ENCODE measurements at places on chromosomes 7 and 10.
A peak's percentile ranks its signal among the peaks of the same experiment; 100 is the strongest.

GRCh38 chr10:128220021-128220420 lies 93.8 kb upstream of the MKI67 start:
- DNase-seq: no peak

DNA sequence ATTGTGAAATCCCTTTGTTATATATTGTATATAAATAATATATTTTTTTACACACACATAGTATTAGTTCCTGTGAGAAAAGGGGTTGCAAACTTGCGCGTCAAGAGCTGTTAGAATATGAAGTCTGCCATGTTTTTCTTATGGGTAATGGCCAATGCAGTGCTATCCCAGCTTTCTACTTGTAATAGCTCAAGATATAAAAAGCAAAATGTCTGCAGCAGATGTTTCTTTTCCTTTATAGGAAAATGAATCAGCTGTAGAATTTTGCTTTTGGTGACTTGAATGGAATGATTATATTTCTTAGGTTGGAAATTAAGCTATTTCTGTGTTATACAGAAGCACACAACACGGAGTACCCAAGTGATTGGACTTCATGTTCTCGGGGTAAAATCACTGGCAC lies 53.3 kb upstream of the TMEM236 start:
- no peak for DNase-seq

DNA sequence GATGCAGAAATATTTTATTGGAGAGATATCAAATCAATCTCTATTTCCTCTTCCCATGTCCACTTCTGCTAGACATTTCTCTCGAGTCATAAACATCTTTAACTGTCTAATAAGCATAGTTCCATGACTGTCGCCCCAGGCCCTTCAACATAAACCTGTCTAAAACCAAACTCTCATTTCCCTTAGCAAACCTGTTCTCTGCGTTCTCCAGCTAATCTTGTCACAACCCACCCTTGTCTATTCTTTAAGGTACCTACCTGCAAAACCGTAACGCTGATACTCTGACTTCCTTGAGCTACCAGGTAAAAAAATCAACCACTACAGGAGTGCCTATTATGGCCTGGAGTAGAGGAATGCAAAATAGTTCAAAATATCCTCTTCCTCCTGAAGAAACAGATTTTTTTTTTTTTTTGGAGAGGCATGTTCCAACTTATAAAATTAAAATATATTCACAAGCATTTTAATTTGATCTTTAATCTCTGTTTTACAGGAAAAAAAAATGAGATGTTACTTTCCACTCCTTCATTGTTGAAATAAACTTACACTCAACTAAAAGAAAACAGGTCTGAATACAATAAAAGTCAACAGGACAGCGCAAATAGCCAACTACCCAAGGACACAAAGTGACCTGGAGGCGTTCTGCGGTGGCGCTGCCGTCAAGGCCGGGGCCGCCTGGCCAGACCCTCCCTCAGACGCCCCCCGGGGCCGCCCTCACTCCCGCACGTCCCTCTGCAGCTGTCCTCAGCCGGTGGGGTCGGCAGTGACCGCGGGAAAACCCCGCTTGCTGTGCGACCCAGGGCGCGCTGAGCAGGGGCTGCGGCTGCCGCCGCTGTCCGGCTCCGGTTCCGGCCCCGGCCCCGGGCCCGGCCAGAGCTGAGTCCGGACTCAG lies 765 bp downstream of the SLC25A40 start:
- DNase-seq: no peak

GRCh38 chr7:71182438-71182935 lies 50.5 kb downstream of the GALNT17 start:
- no peak for DNase-seq

GRCh38 chr7:28358423-28358868 lies 53.9 kb upstream of the CREB5 start:
- no peak for DNase-seq

DNA sequence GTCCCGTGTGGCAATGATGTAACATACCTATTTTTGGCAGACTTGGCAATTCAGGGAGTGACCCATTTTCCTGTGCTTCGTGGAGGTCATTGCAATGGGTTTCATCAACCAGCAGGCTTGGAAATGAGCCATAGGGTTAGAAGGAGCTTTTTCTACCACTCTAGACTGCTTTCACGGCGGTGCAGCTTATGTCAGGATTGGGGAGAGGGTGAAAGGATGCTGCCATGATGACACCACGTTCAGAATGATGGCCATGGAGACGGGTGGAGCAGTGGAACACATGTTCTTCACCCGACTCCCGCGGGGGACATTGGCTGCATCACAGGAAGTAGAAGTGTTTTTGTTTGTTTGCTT lies 220.2 kb downstream of the EMX2 start:
- DNase-seq: peak; percentile 41

DNA sequence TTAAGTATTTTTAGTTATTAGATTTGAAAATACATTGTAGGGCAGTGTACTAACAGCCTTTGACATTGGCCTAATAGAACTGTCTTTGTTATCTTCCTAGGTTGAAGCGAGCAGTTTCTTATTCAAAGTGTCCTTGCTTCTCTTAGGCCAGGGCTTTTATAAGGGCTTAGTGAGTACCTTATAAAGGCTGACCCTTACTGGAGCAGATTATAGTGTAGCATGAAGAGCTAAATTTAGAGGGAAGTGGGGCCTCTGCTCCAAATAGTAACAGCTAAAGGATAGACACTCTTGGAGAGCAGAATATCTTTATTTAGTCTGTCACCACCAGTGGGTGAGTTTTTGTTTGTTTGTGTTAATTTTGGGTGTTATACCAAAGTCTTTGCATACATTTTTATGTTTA lies 15.9 kb downstream of the BZW2 start:
- DNase-seq: no peak

- DNase-seq: no peak
These were observed 210.4 kb upstream of the ZNF32 start for GRCh38 chr10:43859016-43859525.

GRCh38 chr7:28258240-28258639 lies 77.6 kb upstream of the JAZF1 start:
- no peak for DNase-seq

- no peak for DNase-seq
These were observed 704.7 kb upstream of the COBL start for GRCh38 chr7:52021343-52021742.

DNA sequence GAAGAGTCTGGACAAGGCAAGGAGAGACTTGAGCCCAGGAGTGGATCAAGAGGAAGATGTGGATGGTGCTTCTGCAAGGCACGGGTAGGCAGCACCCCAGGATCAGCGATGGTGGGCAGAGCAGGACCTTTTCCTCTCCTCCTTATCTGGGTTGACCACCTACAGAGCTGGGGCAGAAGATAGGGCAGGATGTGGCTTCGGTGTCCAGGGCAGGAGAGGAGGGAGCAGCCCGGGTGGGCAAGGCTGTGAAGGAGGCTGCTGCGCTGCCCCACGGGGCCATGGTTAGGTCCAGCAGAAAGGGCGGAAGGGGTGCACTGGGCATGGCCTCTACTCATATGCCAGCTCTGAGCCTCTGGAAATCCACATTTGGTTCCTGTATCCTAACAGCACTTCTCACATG lies 20.0 kb upstream of the PARP12 start:
- no peak for DNase-seq

- DNase-seq: no peak
These were observed 8.8 kb downstream of the ADAMTS14 start for GRCh38 chr10:70680899-70681730.

DNA sequence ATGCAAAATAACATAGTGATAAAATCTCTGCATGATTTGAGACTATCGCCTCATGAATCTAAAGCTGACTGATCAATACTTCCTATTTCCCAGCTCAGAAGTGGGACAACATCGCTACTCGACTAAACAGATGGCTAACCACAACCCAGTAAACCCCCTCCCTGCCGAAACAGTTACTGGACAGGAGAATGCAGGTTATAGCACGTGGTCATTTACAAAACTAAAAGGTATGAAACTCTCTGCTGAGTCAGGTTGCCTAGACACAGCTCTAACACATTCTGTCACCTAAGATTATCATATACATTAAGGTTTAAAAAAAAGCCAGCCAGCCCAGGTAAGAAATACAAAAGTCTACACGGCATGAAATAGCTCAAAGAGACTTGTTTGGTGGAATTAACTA lies 64.0 kb downstream of the CTBP2 start:
- DNase-seq: no peak

DNA sequence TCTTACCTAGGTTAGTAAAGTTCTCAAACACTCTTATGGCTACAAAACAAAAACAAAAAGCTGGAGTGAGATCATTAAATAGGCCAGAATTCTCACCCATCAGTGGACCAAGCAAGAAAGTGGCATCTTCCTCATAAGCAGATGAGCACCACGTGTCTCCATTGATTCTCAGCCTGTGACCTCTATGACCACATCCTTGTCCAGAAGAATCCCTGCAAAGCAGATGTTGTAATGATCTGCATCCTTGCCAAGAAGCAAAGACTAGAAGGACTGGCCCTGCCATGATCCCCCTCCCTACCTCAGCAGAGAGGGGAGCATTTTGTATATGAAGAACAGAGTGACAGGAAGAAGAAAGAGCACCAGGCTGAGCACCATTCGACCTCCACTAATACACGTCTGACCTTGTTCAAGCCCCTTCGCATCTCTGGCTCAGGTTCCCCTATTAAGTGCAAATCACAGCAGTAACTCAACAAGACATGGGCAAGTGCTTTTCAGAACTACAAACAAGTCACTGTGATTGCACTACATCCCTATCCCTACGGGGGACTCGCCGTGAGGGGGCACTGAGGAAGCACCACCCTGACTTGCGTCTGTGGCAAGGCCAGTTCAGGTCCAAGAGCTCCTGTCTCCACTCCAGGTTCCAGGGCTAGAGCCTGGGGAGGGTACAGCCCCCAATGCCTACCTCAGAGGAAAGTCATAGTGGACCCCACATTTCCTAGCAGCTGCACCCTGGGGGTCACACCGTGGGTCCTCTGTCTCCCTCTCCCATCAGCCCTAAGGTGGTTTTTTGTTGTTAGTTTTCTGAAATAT lies 22.2 kb upstream of the RASSF4 start:
- DNase-seq: peak; percentile 78

DNA sequence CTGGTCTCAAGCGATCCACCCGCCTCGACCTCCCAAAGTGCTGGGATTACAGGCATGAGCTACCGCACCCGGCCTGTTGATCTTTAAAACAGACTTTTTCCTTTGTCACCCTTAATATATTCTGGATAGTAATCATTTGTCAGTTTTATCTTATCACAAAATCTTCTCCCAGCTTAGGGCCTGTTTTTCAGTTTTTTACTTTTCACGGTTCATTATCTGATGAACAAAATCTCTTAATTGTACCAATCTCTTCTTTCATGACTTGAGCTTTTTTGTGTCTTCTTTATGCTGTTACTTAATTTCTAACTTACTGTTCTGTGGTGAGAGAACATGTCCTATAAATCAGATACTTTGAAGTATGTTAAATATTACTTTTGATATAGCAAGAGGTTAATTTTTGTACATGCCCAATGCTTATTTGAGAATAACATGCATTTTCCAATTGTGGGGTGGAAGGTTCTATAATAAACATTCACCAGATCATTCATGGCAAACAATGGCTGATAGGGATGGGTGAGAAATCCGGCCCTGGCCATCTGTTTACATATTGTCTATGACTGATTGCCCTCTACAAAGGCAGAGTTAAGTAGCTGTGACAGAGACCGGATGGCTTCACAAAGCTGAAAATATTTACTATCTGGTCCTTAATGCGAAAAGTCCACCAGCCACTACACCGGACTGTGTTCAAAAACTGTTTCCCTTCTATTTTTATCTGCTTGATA lies 5.3 kb downstream of the PAPOLB start:
- no peak for DNase-seq

DNA sequence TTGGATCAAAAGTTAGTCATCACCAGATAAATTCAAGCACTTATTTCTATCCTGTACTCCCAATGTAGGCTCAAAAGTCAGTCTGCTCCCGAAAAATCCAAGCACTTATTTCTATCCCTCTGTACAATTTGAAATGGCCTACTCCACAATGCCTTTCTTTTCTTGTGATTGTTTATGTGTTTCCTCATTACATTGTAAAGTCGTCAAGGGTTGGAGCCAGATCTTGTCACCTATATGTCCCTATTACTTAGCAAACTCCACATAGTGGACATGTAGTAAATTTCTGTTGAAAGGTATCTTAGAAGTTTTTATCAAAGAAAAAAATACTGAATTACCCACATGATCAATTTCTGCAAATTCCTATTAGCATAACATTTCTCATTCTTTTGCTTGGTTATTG lies 82.1 kb downstream of the CYP51A1 start:
- DNase-seq: no peak

DNA sequence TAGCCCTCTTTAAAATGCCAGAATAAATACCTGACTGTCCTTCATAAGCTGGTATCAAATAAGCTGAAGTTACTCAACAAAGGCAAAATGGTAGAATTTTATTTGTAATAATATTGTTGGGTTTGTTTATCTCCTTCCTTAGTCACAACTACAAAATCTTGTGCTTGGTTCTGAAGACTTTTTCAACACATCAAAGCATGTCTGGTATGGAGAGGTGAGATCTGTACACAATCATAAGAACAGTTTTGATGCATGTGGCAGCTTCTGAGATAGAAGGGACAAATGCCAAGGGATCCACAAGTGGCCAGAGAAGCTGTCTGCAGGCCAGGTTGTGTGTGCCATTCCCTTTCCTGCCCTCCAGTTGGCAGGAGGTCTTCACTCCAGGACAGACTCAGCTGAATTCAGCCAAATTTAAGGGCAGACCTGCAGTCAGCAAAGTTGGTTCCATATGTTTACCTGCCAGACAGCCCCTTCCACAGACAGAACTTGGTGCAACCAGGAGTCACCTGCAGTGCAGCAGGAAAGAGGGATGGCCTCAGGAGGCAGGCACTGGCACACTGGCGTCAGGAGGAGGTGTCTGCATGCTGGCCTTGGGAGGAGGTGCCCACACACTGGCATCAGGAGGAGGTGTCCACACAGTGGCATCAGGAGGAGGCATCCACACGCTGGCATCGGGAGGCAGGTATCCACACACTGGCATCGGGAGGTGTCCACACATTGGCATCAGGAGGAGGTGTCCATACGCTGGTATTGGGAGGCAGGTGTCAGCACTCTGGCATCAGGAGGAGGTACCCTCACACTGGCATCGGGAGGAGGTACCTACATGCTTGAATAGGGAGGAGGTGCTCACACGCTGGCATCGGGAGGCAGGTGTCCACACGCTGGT lies 93.1 kb upstream of the IKZF1 start:
- DNase-seq: no peak
